ENCODE measurements at places on chromosomes 2 and 18. TPM values are rescaled to one million over a fixed set of nuclear protein-coding genes. Genes with fewer than 3 reads are reported as not detected.

Gene INHA
- total RNA-seq, result 0.22 TPM

Gene ZNF385B
- total RNA-seq, result not detected

Gene LRP2
- total RNA-seq, result not detected

Gene DLX1
- total RNA-seq, result not detected

Gene ACVR1
- 41.6 TPM for total RNA-seq

Gene LIMS2
- total RNA-seq, result 9.6 TPM

Gene SERPINB7
- 33.6 TPM for total RNA-seq

Gene GKN2
- 0.22 TPM for total RNA-seq

Gene ABHD3
- 5.3 TPM for total RNA-seq
